Stimulated activated CD4-positive, alpha-beta T cell treated with anti-CD3 and anti-CD28 coated beads, Interleukin-2, amount 100 ng/mL, for 48 hours (primary cell): ENCODE measurements at places on chromosomes 1 and 21.
A peak's percentile ranks its signal among the peaks of the same experiment; 100 is the strongest.

- no peak for DNase-seq
Measured at GRCh38 chr1:20474333-20474975, 11.6 kb downstream of the CAMK2N1 start.

GRCh38 chr1:217781056-217781455, 149.9 kb downstream of the SPATA17 start:
- DNase-seq, result no peak

GRCh38 chr1:93585059-93585966, 96.3 kb downstream of the BCAR3 start:
- no peak for DNase-seq

- DNase-seq, result no peak
Measured at GRCh38 chr1:32742956-32743355, 40.4 kb upstream of the SYNC start.

DNA sequence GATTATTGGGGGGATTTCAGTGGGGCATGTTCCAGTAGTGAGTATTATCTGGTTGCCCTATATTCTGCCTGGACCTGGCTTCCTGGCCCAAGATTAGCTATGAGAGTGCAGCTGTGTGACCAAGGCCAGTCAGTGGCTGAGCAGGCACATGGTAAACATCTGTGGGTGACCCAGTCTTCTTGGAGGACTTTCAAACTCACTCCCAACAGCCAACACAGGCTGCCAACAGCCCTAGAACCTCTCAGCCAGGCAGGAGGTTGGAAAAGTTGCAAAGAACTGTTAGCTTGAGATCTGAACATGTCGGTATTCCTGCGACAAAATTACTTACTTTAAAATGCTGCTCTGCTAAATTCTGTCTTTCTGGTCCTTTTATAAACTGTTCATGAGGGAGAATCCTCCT, 192.4 kb downstream of the TGFBR3 start:
- no peak for DNase-seq

DNA sequence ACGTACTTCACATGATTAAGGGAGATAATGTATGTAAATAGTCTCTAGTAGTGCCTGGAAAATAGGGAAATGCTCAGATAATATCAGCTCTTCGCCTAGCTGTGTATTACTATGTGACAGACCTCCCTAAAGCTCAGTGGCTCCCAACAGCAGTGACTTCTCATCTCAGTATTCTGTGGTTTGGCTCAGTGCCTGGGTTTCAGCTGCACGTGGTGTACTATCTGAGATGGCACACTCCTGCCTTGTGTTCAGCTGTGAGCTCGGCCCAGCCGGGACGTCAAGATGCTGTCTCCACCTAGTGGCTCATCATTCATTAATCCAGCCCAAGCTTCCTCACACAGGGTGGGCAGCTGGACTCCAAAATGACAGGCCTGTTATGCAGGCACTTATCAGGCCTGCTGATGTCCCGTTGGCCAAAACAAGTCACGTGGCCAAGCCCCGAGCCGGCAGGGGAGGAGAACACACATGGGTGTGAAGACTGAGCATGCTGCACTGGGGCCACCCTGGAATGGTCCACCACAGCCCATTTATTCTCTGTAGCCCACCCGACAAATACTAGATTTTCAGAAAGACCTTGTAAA, 17.8 kb downstream of the SLFNL1 start:
- DNase-seq, result peak; percentile 78

DNA sequence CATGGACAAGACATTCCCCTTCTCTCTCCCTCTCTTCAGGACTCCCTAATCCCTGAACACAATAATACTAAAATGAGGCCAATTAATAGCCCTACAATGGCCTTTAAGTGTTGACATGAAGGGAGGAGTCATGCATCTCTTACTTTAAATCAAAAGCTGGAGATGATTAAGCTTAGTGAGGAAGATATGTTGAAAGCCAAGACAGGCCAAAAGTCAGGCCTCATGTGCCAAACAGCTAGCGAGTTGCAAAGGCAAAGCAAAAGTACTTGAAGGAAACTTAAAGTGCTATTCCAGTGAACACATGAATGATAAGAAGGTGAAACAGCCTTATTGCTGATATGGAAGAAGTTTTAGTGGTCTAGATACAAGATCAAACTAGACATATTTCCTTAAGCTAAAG, 49.5 kb upstream of the CD46 start:
- DNase-seq, result no peak
